ENCODE measurements at places on chromosomes 16 and 17. TPM values are rescaled to one million over a fixed set of nuclear protein-coding genes. Genes with fewer than 3 reads are reported as not detected.

MT1H gene
- 23.3 TPM for total RNA-seq

DNA sequence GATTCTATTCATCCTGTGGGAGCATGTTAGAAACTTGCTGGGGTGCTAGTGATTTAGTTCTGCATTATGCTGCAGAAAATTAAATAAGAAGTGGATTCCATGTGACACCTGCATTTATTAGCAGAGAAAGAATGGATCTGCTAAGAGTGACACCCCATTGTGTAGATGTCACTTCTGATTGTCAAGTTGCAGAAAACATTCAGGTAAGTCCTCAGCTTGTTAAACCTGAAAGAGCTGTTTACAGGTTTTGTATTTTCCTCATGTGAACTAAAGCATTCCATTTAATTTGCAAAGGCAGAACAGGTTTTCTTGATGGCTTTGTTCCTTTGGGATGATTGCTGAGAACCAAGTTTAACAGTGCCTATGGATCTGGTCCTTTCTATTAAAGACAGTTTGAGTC is 238.7 kb downstream of the ABCC12 start:
- DNase-seq: no peak

BTBD17 gene
- not detected for total RNA-seq

GRCh38 chr17:2911035-2911754 is 115.0 kb downstream of the RAP1GAP2 start:
- no peak for DNase-seq

KRT40 gene
- not detected for total RNA-seq

MRC2 gene
- total RNA-seq: 22.2 TPM

GRCh38 chr17:33593991-33594390 is 300.9 kb upstream of the ASIC2 start:
- DNase-seq: no peak

- no peak for DNase-seq
These were observed 151.2 kb upstream of the TBX2 start for GRCh38 chr17:61248399-61248798.

CHST4 gene
- total RNA-seq: 0.72 TPM

DNA sequence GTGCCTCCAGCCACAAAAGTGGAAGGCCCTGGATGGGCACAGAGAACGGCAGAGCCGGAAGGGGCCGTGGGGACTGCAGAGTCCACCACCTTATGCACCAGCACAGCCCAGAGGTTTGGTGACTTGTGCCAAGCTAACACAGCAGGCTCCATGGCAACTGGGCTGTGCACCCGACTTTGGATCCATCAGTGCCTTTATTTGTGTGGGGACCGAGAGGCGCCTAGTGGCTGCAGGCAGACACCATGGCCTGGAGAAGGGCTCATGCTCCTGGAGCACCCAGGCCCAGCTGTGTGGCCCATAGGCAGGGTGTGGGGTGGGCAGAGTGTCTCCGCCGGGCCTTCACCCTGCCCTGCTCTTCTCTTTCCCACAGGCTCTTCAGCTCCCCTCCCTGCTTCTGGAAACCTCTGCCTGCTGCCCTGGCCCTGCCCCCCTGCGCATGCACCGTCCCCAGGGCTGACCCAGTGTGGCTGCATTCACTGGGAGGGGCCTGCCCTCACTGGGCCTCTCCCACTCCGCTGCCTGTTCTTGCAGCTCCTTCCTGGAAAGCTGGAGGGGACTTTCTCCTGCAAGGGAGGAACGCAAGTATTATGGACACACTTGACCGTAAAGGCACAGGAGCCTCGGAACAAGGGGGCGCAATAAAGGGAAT is 10.1 kb downstream of the C16orf90 start:
- no peak for DNase-seq

Data from omental fat pad (tissue), 4 donors.